Fibroblast of pulmonary artery (primary cell): ENCODE measurements at places on chromosomes 3 and 15.

GRCh38 chr15:60523056-60523455, 44.1 kb upstream of the ICE2 start:
- DNase-seq = peak; percentile 51

- DNase-seq = no peak
Measured at GRCh38 chr15:55353025-55353424, 34.0 kb downstream of the PIGB start.

- DNase-seq = no peak
Measured at GRCh38 chr15:41583795-41584194, 24.8 kb downstream of the TYRO3 start.

GRCh38 chr3:150357923-150358607, 50.0 kb upstream of the TSC22D2 start:
- no peak for DNase-seq

DNA sequence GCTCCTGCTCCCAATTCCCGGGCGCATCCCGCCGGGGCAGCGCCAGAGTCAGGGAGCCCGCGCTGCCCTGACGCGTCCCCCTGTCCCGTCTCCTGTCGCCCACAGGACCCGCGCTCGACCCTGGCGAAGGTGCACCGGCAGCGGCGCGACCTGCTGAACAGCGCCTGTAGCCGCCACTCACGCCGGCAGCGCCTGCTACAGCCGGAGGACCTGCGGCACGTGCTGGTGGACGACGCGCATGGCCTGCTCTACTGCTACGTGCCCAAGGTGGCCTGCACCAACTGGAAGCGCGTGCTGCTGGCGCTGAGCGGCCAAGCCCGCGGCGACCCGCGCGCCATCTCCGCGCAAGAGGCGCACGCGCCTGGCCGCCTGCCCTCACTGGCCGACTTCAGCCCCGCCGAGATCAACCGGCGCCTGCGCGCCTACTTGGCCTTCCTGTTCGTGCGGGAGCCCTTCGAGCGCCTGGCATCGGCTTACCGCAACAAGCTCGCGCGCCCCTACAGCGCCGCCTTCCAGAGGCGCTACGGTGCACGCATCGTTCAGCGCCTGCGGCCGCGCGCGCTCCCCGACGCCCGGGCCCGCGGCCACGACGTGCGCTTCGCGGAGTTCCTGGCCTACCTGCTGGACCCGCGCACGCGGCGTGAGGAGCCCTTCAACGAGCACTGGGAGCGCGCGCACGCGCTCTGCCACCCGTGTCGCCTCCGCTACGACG, 16.9 kb downstream of the C3orf22 start:
- DNase-seq = no peak

- DNase-seq = no peak
Measured at GRCh38 chr3:140203510-140203909, 268.5 kb downstream of the CLSTN2 start.

- no peak for DNase-seq
Measured at GRCh38 chr15:32657198-32657883, 15.8 kb downstream of the SCG5 start.
